ENCODE measurements at places on chromosomes 13 and 19.

DNA sequence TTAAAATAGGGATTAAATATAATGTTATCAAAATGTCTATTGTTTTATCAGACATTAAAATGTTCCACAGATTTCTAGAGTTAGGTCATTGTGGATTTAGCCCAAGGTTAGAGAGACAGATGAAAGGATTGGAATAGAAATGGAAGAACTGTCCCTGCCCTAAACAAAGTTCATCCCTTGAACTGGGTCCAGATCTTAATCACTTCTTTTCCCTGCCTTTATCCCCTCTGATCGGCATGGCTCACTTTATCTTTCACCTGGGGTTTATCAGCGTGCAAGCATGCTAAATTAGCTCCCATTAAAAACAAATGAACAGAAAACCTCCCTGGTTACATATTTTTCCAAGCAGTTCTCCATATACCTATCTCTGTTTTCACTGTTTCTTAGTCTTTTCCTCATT is 23.4 kb upstream of the ARGLU1 start:
- DNase-seq: no peak

DNA sequence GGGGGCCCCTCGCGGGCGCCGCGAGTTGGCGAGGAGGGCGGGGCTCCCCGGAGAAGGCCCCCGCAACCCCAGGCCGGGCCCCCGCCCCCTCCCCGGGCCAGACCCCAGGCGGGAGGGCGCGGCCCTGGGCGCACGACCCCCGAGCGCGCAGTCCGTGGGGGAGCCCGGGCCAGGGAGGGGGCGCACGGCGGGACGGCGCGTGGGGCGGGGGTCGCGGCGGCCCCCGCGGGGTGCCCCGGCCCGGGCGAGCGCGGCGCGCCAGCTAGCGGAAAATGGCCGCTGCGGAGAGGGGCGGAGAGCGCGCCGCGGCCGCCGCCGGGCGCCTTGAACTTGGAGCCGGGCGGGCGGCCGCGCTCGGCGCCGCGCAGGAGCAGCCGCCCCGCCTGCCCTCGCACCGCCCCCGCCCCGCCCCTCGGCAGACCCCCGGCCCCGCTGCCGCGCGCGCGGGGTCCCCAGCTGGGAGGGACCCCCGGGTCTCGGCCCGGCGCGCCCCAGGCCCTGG is 6.4 kb upstream of the NFIC start:
- no peak for DNase-seq

DNA sequence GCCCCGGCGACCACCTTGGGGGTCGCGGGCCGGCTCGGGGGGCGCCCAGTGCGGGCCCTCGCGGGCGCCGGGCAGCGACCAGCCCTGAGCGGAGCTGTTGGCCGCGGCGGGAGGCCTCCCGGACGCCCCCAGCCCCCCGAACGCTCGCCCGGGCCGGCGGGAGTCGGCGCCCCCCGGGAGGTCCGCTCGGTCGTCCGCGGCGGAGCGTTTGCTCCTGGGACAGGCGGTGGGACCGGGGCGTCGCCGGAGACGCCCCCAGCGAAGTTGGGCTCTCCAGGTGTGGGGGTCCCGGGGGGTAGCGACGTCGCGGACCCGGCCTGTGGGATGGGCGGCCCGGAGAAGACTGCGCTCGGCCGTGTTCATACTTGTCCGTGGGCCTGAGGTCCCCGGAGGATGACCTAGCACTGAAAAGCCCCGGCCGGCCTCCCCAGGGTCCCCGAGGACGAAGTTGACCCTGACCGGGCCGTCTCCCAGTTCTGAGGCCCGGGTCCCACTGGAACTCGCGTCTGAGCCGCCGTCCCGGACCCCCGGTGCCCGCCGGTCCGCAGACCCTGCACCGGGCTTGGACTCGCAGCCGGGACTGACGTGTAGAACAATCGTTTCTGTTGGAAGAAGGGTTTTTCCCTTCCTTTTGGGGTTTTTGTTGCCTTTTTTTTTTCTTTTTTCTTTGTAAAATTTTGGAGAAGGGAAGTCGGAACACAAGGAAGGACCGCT is 729 bp downstream of the STK11 start:
- no peak for DNase-seq

DNA sequence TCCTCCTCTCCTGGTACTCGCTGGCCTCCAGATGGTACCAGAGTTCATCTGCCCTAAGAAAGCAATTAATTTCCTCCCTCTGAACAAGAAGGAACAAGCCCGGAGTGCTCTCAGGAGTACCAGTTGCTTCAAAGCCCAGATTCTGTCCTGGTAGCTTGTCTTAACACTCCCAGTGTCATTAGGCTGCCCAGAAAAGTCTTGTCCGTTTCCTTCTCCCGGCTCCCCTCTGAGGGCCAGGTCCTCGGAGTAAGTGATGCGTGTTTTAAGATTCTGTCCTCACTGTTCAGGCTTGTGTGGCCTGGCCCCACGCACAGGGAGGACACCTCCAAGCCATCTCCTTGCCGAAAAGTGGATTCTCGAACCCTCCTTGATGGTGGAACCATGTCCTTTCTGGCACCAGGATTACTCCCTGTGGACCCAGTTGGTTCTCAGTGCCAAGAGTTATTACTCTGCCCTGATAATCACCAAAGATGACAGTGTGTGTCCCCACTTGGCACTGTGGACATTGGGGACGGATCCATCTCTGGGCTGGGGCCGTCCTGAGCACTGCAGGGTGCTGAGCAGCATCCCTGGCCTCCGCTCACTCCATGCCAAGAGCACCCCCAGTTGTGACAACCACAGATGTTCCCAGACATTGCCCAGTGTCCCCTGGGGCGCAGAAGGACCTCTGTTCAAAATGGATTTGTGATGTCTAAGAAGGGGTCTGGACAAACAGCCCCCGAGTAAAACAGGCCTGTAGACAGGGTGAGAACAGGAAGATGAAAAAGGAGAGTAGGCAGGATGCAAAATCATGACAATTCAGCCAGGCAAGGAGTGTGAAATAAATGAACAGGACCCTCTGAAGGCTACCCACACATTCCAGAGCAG is 52.4 kb downstream of the RFX2 start:
- no peak for DNase-seq

DNA sequence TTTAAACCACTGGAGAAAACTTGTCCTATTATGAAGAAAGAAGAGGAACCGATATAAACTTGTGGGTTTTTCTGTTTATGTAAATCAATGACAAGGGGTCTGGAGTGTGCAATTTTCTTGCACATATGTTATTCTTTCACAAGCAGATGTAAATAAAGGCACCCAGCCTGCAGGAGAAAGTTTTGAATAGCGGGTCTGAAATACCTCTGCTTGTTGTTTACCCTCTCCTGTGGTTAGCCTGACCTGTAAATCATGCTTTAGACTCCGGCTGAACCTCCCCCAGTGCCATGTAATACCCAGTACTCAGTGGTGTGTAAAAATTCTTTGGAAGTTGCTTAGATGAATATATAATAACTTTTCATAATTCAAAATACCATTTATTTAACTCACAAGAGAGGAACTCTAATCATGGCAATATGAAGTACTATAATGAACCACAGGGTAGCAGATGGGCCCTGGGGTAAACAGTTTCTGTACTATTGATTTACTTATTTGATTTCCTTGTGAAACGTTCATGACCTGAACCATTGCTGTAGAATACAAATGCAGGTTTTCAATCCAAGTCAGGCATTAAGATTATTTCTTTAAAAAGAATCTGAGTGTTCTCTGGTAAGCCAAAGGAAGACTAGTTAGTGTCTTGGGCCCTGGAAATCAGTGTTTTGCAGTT is 245.1 kb downstream of the LMO7 start:
- DNase-seq: no peak

DNA sequence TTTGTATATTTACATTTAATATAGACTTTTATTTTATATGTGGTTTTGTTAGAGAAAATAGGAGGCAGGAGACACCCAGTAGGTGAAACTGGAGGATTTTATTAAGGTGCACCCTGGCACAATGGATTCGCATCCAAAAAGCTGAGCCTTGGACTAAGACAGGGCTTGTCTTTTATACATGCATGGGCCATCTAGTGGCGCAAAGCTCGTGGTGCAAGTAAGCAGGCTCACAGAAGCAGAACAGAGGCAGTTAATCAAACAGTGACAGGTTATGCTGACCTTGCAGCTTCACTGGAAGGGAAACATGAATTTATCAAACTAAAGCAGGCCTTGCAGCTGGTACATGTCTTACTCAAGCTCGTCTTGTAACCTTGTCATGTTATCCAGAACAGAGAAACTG is 58.8 kb upstream of the ZNF681 start:
- DNase-seq: peak; percentile 49

GRCh38 chr19:2132191-2132590 is 19.2 kb downstream of the AP3D1 start:
- no peak for DNase-seq

GRCh38 chr13:34816245-34816884 is 125.7 kb upstream of the NBEA start:
- DNase-seq: no peak
